ENCODE measurements at places on chromosomes 11 and 22. TPM values are rescaled to one million over a fixed set of nuclear protein-coding genes. Genes with fewer than 3 reads are reported as not detected.

- no peak for DNase-seq
Observed at GRCh38 chr22:19169002-19169946, 9.3 kb downstream of the SLC25A1 start.

- no peak for DNase-seq
Observed at GRCh38 chr11:17408641-17409040, 20.2 kb upstream of the KCNJ11 start.

GRCh38 chr11:19680829-19681368 lies 31.7 kb upstream of the NAV2 start:
- DNase-seq, result no peak

- peak; percentile 40 for DNase-seq
Observed at GRCh38 chr11:133531971-133532651, at the start of gene OPCML. OPCML (minus strand) TSS chr11:133532501.

- no peak for DNase-seq
Observed at GRCh38 chr22:39525658-39525975, 5.3 kb downstream of the ATF4 start.

DNA sequence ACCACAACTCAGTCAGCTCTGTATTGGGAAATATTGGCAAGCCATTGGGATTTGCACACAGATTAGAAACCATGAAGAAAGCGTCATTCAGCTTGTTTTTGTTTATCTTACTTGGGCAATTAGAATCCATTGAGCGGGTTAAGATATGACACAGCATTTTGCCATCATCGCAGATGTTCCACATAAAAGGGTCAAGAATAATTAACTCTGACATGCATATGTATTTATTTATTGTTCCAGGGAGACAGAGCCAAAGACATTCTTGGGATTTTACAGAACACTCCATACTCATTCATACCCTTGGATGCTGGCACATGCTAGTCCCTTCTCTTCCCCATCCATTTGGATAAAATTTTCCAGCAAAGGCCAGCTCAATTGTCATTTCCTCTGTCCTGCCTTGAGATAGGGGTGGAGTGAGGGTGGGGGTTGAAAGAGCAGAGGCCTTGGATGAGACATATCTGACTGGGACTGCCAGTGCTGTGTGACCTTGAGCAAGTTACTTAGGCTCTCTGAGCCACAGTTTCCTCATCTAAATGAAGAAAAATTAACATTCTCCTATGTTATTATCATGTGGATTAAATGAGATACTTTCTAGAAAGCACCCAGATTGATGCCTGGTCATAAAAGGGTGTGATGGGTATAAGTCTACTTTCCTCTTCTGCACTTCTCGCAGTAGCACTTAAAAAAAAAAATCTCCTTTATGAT lies 179.7 kb downstream of the RRAS2 start:
- peak; percentile 19 for DNase-seq

DNA sequence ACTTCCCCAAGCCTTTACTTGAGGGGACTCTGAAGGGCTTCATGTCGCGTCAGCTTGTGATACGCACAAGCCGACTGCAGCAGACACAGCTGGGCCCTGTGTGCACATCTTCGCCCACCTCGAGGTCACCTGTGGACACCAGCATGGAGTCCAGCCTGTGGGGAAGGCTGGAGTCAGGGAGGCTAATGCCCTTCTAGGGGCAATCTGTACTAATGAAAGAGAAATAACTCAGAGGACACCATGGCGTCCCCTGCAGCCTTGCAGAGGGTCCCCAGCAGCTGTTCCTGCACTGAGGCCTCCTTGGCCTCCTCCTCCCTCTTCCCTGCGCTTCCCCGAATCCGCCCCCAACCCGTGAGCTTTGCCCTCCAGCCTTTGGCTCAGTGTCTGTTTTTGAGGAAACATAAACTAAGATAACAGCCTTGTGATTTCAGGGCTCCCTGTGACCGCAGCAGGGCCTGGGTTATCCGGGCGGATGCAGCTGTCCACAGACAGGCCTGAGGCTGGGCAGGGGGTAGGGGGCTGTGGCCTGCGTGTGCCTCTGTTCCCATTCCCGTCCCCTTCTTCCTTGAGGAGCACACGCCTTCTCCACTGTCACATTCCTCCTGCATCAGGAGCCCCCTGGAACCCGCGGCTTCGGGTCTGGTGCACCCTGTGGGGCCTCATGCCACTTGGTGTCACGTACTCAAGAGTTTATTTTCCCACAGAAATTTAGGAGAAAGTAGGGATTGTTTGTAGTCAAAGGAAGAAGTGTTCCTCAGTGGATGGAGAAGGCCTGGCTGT lies 25.0 kb downstream of the KRTAP5-5 start:
- DNase-seq, result peak; percentile 31

DNA sequence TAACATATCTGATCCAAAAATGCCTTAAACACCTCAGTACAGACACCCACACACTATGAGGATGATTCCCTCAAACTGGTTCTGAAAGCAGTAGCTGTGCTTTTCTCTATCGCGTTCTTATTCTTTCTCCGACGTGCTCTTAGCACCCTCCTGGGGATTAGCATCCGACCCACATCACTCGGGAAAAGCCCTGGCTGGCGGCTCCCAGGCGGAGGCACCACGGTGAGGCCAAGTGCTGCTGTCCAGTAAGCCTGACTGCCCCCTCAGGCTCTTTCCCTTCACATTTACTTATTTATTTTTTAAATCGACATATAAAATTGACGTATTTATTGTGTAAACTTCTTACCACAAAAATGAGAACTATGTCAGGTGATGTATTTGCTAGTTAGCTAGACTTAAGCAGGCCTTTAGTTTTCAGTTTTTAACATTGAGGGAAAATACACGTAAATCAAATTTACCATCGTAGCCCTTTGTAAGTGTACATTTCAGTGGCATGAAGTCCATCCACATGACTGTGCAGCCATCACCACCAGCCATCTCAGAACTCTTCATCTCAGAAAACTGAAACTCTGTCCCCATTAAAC lies 19.2 kb downstream of the TBX1 start:
- DNase-seq, result no peak

- DNase-seq, result no peak
Observed at GRCh38 chr22:26453812-26454500, 24.9 kb downstream of the ASPHD2 start.

- no peak for DNase-seq
Observed at GRCh38 chr11:124762624-124763155, 600 bp upstream of the ESAM start.

- no peak for DNase-seq
Observed at GRCh38 chr22:25409240-25409639, 155.2 kb upstream of the GRK3 start.

DNA sequence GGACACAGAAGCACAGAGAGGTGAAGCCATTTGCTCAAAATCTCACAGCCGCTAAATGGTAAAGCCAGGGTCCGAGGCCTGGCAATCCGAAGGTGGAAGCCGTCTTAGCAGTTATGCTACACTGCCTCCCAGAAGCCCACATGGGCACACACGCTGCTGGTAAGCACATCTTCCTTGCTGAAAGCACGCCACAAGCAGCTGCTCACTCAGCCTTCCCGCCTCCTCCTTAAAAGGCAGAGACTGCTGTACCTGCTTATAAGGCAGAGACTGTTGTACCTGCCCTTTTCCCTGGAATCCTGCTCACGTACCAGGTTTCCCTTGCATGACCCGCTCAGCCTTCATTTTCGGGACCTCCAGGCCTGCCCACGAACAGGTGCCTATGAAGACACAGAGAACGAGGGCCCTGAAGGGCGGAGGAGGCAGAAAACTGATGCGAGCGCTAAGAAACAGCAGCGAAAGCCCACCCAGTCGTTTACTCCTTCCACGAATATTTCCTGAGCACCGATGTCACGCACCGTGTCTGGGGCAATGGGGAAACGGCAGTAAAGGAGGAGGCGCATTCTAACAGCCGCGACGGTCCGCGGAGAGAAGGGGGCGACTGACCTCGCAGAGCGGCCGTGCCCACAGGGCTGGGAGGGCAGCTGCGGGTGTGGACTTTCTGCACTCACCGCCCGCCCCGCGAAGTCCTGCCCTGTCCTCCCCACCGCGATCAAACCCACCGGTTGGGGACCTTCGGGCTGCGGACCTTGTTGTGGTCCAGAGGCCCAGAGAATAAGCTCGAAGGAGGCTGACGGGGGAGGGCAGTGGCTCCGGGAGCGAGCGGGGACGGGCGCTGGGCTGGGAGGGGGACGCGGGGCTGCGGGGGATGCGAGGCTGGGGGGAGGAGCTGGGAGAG lies 13.0 kb downstream of the SPATA19 start:
- DNase-seq, result no peak

DNA sequence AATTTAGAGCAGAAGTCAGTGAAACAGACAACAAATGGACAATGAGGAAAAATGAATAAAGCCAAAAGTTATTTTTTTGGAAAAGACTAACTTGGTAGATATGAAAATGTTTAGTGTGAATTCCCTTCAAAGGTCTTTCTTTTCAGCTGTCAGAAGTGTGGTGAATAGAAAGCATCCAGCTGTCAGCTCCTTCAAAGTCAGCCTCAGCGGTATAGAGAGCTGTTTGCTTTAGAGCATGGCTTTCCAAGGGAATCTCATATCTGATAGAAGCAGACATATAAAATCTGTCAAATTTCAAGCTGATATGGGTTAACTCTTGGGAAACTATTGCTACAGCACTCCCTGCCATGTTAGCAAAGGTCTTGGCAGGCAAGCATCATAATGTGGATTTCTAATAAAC lies 309.3 kb downstream of the CASP12 start:
- no peak for DNase-seq

DNA sequence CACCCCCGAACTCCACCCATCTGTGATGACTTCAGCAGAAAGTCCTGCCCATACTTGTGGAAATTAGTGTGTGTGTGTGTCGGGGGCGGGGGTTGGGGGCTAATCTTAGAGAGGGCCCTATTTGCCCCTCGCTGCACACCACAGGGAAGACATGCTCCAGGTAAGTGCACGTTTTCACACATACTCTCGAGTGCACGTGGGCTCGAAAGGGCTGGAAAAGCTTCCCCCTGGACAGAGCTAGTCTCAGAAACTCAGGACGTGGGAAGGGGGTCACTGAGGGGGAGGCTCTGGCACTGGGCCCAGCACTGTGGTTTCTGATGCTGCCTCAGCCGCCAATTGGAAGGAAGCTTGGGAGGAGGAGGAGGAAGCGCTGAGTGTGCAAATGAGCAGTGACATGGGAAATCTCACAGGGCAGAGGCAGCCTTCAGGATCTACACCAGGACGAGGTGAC lies 40.7 kb upstream of the CD82 start:
- peak; percentile 66 for DNase-seq

DNA sequence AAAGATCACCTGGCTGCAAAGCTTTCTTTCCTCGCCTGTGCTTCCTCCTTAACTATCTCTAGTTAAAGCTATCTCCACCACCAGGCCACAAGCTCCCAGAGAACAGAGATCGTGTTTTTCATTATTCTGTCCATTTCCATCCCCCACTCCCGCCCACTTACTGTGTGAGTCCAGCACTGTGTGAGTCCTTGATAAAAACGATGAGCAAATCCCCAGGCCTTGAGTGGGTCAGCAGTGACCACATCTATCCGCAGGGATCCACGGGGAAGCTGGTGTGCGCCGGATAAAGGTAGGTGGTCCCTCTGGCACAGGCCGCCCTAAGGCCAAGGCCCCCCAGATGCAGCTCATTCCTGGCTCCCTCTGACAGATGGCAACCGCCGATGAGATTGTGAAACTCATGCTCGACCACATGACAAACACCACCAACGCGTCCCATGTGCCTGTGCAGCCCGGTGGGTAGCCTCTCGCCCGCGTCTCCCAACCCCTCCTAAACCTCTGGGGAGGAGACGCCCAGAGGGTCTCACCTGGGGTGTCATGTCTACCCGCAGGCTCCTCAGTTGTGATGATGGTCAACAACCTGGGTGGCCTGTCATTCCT lies 9.3 kb downstream of the TKFC start:
- no peak for DNase-seq

DNA sequence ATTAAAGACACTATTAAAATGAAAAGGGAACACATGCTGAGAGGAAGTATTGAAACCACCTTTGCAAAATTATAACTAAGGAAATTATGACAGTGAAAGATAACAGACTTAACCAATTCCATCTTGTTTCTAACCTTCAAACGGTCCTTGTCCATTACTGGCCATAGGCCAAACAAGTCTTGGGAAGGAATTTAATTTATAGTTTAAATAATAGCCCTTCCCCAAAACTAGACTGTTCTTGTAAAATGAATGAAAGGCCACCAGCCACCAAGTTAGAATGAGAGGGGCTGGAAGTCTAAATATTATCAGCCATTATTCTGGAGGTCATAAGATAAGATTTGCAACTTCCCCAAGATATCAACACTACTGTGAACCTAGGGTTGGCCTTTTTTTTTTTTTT lies 1.8 kb upstream of the TALDO1 start:
- DNase-seq, result no peak

DNA sequence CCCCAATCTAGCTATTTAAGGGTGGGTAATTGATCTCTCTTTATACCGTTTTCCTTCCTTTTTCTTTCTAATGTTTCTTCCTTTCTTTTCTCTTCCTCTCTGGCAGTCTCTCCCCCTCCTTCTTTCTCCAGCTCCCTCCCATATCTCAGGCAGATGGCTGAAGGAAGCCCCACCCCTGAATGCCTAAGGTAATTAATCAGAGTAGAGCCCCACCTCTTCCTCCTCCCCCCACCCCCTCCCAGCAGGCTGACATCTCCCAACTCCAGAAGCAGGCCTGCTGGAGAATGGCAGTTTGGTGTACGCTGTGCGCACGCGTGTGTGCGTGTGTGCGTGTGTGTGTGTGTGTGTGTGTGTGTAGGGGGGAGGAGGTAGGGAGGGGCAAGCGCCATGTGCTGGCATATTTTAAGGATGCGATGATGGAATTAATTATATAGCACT lies 122.6 kb downstream of the APOL5 start:
- peak; percentile 98 for DNase-seq

DNA sequence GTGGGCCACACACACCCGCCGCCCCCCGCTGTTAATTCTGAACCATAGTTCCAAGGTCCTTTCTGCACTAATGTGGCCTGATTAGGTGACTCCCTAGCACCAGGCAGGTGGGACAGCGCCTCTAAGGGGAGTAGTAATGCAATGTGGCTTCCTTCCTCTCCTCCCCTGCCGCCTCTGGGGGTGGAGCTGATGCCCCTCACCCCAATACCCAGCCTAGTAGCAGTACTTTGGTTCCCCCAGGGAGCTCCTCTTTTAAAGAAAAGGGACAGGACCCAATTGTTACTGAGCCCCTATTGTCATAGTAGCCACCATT lies 14.4 kb downstream of the RTN4RL2 start:
- DNase-seq, result no peak

GRCh38 chr11:58622344-58622743 lies at the start of gene CNTF:
CNTF (plus strand) TSS chr11:58622665; CDS start chr11:58622753, 88 bp downstream.
- DNase-seq, result no peak

DNA sequence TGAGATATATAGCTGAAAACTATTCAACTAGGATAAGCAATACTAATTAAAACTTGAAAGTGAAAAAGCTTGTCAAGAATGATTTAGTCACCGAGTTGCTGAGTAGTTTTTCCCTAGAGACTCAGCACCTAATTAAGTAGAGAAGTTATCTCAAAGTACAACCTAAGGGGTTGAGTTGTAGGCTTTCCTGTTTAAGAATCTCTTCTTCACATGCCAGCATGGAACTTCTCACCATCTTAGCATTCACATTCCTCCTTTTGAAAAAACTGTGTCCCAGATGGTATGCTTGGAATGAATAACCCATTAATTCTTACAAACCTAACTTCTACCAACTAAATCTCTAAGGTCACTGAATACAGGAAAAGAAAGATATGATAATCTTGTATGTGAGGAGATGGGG lies 303.3 kb upstream of the ZC3H12C start:
- DNase-seq, result no peak

The YDJC gene
- 7.5 TPM for total RNA-seq

The GRAMD4 gene
- 24.8 TPM for total RNA-seq

The TREH gene
- total RNA-seq, result not detected

The MISFA gene
- not detected for total RNA-seq

The CASP12 gene
- 2.2 TPM for total RNA-seq

All from tongue (tissue), 3 donors.